Suprapubic skin (tissue), 4 donors: ENCODE measurements at places on chromosomes 5 and 9.
A peak's percentile ranks its signal among the peaks of the same experiment; 100 is the strongest.

GRCh38 chr5:173531863-173532262 is 84.6 kb downstream of the BOD1 start:
- DNase-seq: no peak

- no peak for DNase-seq
Measured at GRCh38 chr5:161863259-161863658, 15.3 kb downstream of the GABRA1 start.

DNA sequence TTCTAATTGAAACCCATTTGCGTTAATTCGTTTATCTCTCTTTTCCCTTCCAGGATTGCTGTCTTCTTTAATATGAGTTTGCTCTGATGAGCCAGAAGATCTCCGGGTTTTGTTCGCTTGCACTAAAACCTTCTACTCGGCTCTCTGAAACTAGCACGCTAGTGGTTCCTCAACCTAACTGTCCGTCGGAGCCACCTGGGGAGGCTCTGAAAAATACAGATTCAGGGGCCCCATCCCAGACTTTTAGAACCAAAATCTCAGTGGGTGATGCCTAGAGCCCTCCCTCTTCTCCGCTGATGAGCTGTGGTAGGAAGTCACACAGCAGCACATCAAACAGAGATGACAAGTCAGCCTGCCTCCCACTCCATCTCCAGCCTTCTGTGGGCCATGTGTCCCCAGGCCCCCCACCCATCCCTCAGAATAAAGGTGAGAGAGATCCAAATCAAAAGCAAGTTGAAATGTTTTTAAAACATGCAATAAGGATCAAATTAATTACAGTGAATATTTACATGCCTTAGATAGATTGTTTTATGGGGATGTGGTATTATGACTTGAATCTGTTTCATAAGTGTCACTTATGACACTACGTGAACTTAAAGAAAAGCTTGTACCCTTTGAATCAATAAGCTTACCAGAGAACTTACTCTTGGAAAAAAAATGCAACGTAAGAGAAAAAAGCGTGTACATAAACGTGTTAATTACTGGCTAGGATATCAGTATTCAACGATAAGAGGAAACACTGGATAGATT is 16.4 kb downstream of the FCN2 start:
- no peak for DNase-seq

DNA sequence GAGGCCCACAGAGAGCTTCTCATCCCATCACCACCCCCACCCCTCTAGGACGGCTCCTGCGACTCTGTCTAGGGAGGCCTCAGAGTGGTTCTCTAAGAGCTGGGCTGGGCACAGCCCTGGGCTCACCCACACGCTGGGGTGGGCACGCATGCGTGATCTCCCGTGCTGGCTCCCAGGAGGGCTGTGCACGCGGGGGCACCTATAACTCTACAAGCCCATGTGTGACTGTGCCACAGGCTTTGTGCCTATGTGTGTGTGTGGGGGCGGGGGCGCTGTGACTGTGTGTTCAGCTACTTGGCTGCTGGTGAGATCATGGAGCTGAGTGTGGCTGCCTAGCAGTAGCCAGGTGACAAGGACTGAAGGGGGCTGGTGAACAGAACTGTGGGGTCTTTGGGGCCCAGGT is 32.2 kb downstream of the NDUFA8 start:
- DNase-seq: no peak

DNA sequence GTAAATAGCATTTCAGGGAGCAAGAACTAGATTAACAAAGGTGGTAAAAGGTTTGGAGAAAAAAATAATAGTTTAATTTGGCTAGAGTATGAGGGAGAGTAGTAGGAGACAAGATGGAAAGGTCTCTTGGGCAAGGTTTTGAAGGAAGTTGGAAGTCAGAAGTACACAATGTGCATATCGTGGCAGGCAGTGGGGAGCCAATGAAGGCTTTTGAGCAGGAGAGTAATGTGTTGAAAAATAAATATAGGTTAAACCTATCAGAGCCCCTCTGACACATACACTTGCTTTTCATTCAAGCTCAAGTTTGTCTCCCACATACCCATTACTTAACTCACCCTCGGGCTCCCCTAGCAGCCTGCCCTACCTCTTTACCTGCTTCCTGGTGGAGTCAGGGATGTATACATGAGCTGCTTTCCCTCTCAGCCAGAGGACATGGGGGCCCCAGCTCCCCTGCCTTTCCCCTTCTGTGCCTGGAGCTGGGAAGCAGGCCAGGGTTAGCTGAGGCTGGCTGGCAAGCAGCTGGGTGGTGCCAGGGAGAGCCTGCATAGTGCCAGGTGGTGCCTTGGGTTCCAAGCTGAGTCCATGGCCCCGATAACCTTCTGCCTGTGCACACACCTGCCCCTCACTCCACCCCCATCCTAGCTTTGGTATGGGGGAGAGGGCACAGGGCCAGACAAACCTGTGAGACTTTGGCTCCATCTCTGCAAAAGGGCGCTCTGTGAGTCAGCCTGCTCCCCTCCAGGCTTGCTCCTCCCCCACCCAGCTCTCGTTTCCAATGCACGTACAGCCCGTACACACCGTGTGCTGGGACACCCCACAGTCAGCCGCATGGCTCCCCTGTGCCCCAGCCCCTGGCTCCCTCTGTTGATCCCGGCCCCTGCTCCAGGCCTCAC is at the start of gene CA9:
Gene CA9 (plus strand): TSS at position 797 of the 893 bp plus-strand sequence. CDS start 32 bp downstream, at position 829.
- no peak for DNase-seq

- DNase-seq: no peak
Measured at GRCh38 chr5:146564007-146564762, 48.2 kb upstream of the GPR151 start.

DNA sequence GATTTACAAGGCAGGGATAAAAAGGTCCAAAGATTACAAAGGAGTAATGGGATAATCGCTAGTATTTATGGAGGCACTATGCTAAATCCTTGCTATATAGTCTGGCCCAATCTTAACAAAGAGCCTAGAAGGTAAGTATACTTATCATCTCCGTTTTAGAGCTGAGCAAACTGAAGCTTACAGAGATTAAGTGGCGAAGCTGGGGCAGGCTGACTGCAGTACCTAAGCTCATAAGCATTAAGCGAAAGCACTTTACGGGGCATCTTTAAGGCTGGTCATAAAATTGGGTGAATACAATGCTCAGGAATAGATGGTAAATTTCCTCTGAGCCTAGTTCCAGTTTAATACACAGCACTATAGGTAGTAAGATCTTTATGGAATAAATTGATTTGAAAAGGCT is 30.0 kb upstream of the ZNF366 start:
- DNase-seq: no peak

GRCh38 chr9:95465115-95465514 is 51.7 kb downstream of the PTCH1 start:
- DNase-seq: no peak

DNA sequence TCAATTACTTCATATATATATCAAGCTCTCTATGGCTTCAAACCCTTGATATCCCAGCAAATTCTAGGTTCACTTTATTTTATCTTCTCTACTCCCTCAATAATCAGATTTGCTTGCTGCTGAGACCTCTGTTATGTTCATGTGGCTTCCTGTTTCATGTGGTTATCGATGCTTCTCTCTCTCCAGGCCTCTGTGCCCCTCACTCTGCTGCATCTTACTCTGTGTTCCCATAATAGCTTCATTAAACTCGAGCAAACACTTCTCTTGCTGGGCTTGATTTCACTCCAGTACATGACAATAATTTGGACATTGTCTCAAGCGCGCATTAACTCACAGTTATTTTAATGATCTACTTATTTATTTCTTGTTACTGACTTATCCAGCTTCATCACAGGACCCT is 798.8 kb downstream of the CDH9 start:
- DNase-seq: no peak

DNA sequence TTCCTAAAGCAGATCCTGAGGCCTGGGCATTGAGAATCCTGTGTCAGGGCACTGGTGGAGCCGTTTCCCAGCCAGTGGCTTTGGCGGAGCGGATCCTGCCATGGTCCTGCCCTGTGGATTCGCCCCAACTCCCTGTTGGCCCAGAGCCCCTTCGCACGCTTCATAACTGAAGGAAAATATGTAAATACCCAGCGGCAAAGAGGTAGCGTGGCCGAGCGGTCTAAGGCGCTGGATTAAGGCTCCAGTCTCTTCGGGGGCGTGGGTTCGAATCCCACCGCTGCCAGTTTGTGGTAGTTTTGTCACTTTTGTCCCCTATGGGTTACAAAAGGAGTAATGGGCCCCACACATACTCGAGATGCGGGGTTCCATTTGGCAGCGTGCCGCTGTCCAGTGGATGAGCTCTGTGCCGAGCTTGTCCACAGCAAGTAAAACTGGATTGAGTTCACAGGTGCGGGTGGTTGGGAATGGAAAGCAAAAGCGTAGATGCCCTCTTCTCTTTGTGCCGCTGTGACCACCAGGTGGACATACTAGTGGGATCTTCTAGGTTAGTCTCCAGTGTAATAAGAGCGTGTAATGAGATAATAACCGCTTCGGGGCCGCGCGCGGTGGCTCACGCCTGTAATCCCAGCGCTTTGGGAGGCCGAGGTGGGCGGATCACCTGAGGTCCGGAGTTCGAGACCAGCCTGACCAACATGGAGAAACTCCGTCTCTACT is 17.3 kb downstream of the TRIM7 start:
- DNase-seq: peak; percentile 89

- DNase-seq: no peak
Measured at GRCh38 chr9:89311346-89312221, 589 bp downstream of the CKS2 start.

DNA sequence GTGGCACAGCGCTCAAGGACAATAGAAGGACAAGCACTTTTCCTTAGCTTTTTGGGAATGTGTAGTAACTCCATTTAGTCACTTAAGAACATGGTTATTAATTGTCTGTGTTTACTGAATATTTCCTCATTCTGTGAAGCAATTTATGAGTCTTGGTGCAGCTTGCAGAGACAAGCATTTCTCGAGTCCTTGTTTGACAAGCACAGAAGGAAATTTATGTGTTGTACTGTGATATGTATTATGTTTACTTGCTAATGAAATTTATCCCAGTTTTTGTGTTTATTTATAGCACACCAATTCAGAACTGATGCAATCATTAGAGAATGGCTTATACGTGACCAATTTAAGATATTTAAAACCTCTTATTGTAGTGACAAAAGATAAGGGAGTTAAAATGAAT is 168.6 kb downstream of the PRELID2 start:
- no peak for DNase-seq

DNA sequence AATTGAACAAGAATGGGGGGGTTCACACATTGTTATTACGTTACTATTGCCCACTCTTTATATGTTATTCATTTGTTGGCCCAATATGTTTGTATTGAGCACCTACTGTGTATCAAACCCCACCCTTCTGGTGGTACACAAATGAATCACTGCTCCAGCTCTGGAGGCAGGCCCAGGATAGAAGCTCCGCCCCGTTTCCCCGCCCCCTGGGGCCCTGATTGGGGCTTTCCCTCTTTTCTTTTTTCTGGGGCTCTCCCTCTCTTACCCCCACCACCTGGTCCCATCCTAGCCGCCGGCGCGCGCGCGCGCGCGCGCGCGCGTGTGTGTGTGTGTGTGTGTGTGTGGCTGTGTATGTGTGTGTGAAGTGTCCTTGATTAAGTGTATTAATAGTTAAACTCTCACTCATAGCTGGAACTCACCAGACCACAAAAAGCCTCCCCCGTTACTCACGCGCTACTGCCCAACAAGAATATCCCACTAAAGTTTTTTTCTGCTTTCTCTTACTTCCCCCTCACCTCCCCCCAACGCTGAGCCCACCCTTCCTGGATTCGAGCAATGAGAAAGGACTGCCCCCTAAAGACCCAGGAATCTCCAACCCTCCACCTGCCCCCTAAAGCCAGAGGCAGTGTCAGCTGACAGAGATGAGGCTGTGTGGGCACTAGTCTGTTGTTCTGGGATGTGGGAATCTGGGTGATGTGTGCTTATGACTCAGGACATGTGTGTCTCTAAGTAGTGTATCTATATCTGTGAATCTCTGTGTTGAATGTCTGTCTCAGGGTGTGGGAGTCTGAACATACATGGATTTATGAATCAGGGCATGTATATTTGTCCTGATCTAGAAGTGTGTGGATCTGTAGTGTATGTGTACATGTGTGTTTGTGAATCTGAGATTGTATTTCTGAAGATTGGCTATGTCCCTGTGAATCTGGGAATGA is 4.0 kb downstream of the CXXC5 start:
- DNase-seq: no peak

DNA sequence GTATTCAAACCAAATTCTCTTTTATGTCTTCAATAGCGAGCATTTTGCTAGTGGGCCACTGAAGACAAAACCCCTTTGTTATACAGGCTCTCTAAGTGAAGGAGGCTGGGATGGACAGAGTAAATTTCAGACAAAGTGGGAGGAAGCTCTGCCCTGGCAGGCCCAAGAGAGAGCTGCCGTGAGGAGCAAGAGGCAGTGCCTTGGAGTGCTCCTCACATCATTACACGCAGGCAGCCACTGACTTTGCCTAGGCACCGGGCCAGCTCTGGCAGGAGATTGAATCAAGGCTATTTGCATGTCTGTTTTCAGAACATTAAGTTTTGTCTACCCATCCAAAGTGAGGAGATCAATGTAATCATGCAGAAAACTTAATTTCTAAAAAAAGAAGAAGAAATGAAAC is 167.7 kb downstream of the CCDC192 start:
- peak; percentile 86 for DNase-seq

DNA sequence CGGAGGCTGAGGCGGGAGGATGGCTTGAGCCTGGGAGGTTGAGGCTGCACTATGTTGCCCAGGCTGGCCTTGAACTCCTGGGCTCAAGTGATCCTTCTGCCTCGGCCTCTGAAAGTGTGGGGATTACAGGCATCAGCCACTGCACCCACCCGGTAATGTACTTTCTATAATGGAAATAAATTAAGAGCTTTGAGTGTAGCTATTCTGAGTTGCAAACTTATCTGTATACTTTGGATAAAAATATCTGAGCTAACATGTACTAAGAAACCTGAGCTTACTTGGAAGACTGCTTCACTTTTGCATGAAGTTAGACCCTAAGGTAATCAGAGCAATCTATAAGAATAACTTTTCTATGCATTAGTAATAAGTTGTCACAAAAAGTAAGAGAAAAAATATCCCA is 50.0 kb downstream of the UNC13B start:
- no peak for DNase-seq

DNA sequence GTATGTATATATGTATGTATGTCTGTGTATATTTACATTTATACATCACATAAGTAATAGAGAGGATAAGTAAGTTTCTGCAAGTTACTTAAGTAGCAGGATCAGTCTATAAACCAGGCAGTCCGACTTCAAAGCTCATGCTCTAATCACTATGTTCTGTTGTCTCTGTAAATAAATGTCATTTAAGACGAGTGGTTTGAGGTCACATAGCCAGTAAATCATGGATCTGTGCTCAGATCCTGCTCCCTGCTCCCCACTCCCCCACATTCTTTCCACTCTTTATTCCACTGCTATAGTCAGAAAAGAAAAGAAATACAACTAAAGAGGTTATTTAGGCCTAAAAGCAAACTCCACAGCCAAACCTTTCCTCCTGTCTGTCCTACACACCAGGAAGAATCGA is 90.4 kb downstream of the SERINC5 start:
- no peak for DNase-seq

DNA sequence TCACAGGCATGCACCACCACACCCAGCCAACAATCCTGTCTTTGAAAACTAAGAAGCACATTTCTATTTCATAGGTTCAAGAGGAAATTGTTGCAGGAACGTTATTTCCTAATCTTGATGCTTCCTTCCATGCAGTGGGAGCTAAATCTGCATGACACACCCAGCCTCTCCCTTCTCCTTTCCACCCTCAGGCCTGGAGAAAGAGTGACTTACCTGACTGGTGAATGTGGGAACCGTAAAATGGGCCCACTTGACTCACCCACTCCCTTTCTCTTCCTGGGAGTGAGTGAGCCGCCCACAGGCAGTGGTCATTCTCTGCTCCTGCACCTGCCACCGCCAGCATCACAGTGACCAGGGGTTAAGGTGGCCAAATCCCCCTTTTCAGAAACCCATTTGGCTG is 78.2 kb downstream of the C9orf50 start:
- no peak for DNase-seq

GRCh38 chr5:141992349-141992963 is 20.4 kb downstream of the GNPDA1 start:
- DNase-seq: peak; percentile 82
